ENCODE measurements at places on chromosomes 1 and 21.

DNA sequence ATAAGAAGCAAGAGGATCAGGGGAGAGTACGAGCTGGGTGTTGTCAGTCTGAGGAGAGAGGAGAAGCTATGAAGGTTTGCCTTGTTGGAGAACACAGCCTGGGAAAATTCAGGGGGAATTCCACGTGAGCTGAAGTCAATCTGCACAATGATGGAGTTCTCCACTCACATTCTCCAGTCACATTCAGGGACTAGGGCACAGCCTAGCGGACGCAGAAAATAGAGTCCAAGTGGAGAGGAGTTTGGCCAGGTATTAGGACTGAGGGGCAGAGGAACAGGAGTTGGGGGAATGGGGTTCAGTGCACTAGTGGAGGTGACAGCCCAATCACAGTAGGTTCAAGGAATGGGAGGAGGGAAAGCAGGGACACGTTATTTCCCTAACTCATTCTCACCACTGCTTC is 124.0 kb downstream of the KCNH1 start:
- DNase-seq, result no peak

- no peak for DNase-seq
Measured at GRCh38 chr1:42175314-42176054, 10.9 kb upstream of the GUCA2A start.

- peak; percentile 76 for DNase-seq
Measured at GRCh38 chr1:15584489-15585363, at the start of gene AGMAT. Gene AGMAT (minus strand): TSS chr1:15585051. CDS start chr1:15584967, 84 bp downstream.

GRCh38 chr1:229940684-229941083 is 126.4 kb upstream of the GALNT2 start:
- no peak for DNase-seq

DNA sequence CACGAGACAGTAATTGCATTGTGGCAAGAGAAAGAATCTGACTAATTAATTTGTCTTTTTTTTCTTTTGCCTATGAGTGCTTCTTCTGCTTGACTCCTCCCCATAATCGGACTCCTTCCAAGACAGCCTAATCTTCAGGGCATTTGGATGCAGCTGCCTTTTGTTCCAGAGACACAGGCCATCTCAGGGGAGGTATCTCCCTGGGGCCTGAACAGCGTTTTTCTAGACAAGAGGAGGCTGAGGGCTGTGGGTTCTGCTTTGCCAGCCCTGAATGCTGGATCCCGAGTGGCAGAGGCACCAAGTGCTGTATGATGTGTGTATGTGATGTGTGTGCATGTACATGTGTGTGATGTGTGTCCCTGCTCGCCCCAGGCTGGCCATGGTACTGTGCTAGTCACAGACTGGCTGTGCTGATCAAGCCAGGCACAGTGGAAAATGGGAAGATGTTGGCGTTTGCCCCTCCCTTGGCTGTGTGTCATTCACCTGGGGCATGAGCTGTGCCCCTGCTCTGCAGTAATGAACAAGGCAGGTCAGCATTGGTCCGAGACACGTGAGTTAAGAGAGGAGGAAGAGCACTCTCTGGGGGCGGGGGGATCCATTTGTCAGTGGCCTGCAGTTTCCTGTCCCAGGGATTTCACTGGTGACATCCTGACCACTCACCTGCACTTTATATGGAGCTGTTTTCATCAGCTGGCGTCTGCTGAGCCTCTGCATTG is 77.2 kb downstream of the ADARB1 start:
- peak; percentile 41 for DNase-seq

- no peak for DNase-seq
Measured at GRCh38 chr1:95627244-95627643, 393.2 kb downstream of the RWDD3 start.

GRCh38 chr21:30491963-30492428 is at the start of gene KRTAP19-3:
Gene KRTAP19-3 (minus strand): TSS chr21:30492013. CDS start chr21:30491957, 56 bp downstream.
- no peak for DNase-seq

GRCh38 chr1:77781683-77782082 is 2.2 kb downstream of the MIGA1 start:
- no peak for DNase-seq

DNA sequence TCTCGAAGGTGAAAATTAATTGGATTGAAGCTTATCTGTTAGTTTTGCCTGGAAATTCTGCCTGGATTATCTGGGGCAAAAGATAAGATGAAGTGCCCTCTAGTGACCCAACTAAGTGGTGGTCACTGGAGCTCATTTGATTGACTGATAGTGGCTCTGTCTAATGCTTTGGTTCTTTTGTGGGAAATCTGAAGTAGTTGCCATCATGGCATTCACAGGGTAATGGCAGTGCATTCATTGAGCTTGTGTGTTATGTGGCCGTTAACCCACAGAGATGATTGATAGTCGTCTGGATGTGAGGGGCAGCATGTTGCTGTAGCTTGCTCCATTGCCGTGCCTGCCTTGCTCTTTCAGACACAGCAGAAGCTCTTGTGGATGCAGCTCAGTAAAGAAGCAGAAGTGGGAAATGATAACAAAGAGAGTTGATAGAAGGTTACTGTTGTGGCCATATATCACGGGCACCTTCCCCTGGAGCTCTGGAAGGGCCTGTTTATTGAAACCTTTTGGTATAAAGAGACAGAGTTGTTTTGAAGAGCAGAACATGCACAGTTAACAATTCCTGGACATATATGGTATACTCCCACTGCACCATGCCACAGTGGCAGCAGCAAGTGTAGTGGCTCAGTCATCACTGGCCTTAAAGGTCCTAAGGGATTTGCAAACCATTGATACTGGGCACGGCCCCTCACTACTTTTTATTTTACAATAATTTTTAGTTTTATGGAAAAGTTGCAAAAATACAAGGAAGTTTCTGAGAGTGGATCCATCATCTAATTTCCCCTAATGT is 42.0 kb downstream of the CXADR start:
- DNase-seq, result no peak

GRCh38 chr1:213680677-213681325 is 307.0 kb upstream of the PROX1 start:
- no peak for DNase-seq

GRCh38 chr1:206470692-206471414 is 577 bp downstream of the IKBKE start:
- no peak for DNase-seq

- no peak for DNase-seq
Measured at GRCh38 chr1:42961312-42962091, 2.8 kb upstream of the SLC2A1 start.

- no peak for DNase-seq
Measured at GRCh38 chr1:159835356-159835755, 8.7 kb downstream of the SLAMF8 start.

DNA sequence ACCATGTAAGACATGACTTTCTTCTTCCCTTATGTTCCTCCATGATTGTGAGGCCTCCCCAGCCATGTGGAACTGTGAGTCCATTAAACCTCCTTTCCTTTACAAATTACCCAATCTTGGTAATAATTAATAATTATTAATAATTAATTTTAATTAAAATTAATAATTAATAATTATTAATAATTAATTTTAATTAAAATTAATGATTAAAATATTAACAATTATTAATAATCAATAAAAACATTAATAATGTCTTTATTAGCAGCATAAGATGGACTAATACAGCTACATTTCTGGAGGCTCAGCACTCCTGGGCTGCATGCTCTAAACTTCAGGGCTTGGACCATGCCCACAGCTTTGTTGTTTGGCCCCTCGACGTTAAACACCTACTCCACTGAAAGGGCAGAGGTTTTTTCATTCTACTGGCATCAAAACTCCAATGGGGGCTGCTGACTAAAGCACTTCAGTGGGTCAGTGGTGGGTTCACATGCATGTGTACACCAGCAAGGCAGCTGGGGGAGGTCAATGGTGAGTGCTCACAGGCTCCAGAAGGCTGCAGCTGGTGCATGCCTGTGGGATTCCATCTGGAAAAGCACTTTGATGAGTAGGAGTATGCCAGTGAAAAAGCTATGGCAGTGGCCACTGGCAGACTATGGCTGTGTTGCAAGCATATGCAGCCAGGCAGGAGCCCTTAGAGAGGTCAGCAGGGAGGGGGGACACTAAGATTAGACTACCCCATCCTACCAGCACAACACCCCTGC is 561.3 kb downstream of the NCAM2 start:
- no peak for DNase-seq

DNA sequence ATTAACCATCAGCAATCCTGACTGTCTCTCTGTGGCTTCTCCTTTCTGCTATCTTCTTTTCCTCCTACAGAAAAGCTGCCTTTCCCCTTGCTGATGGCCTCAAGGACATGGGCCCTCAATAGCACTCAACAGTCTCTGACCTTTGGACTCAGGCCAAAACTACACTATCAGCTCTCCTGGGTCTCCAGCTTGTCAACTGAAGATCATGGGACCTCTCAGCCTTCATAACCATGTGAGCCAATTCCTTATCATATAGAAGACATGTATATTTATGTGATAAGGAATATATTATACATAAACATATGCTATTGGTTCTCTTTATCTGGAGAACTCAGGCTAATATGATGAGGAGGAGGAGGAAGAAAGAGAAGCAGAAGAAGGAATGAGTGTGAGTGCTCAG is 91.8 kb upstream of the GJB5 start:
- DNase-seq, result no peak

GRCh38 chr1:36657826-36658225 is 175.1 kb upstream of the CSF3R start:
- DNase-seq, result no peak

DNA sequence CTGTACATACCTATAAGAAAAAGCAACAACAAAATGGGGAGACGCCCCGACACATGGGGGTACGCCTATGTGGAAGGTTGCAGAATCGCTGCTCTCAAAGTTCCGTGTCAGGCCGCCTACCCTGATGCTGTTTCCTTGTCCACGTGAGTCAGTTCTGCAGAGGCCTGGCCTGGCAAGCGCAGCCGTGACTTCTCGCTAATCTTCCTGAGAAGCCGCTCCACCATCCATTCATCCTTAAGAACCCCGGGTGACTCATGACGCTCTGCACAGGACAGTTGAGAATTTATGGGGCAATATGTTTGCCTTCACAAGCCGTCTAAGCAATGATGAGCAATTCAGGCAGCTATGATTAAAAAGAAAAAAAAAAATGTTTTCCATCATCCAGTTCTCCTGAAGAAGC is 122.3 kb upstream of the TMPRSS2 start:
- DNase-seq, result no peak

- DNase-seq, result no peak
Measured at GRCh38 chr21:44911384-44912157, 9.1 kb downstream of the ITGB2 start.

- no peak for DNase-seq
Measured at GRCh38 chr1:72230746-72231145, 51.6 kb downstream of the NEGR1 start.

GRCh38 chr1:5737081-5737480 is 255.1 kb downstream of the NPHP4 start:
- DNase-seq, result no peak

- no peak for DNase-seq
Measured at GRCh38 chr1:183244466-183244865, 58.4 kb downstream of the LAMC2 start.

- DNase-seq, result no peak
Measured at GRCh38 chr1:167669209-167670124, 39.4 kb downstream of the RCSD1 start.

- no peak for DNase-seq
Measured at GRCh38 chr1:4797016-4797410, 142.6 kb downstream of the AJAP1 start.

- DNase-seq, result no peak
Measured at GRCh38 chr1:232333419-232333767, 296.5 kb downstream of the SIPA1L2 start.

GRCh38 chr1:111906816-111907215 is 82.7 kb downstream of the KCND3 start:
- DNase-seq, result no peak

DNA sequence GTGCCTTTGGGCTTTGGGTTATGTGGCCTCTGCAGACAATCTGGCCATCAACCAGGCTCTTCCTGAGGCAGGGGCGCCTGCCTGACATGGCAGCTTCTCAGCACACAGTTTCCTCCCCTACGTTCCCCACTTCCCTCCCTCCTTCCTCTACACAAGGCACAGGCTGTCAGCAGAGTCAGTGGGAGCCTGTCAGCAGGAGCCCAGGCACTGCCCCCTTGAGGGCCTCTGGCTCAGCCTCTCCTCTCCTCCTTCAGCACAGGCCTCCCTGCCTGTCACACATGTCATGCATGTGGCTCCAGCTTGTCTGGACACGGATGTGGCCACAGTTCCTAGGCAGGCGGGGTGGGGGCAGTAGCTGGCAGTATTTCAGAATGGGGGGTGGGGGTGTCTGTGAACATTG is 52.2 kb upstream of the ARTN start:
- DNase-seq, result no peak

GRCh38 chr1:77412820-77413530 is 131.2 kb downstream of the AK5 start:
- DNase-seq, result no peak

DNA sequence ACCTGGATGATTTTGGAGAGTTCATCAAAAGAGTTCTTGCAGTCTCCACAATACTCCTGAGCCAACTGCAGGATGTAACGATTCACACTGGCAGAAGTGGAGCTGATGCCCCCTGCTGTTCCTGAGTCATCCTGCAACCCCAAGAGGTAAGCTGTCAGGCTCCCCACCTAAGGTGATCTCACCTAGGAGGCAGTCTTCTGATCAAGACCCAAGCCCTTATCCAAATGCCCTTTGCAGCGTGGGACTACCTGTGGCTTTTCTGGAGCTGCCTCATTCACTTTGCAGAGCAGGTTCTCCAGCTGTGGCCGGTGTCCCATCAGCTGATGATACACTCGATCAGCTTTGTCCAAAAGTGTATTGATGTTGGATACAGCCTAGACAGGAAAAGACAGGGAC is 96.4 kb downstream of the UBR4 start:
- DNase-seq, result peak; percentile 10

- DNase-seq, result no peak
Measured at GRCh38 chr1:21640653-21641052, 28.5 kb downstream of the RAP1GAP start.

GRCh38 chr1:240804475-240804874 is 192.5 kb upstream of the GREM2 start:
- DNase-seq, result no peak

DNA sequence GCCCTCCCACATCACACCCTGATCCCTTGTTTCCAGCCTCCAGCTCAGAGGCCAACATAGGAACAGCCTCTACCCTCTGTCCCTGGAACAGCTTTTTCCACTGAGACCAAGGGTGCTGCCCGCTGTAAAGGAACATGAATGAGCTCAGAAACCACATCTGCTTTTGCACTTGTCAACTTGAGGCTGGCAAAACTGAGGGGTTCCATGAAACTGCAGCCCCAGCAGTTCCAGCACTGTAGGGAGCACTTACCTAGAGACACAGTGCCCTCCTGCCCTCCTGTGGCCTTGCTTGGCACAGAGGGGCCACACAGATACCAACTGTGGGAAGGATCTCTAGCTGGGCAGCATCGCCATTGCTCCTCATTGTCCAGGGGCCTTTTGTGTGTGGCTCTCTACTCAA is 51.7 kb downstream of the ITPKB start:
- no peak for DNase-seq

DNA sequence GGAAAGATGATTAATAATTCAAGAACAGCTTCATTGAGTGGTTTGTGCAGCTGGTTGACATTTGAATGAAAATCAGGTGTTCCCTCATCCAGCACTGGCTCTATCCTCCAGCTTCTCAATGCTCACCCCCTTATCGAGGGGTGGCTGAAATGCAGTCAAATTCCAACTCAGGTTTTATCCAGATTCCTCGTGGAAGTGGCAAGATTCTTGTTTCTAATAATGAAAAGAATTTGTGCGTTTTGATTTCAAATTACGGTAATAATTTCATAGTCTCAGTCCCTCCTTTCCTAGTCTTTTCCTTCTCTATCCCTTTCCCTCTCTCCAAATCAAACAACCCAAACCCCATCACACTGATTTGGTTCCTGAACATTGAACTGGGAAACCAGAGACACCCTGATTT is 3.1 kb downstream of the CNIH3 start:
- DNase-seq, result no peak

All from H1 (cell line).